ENCODE measurements at places on chromosomes 7 and 10.

DNA sequence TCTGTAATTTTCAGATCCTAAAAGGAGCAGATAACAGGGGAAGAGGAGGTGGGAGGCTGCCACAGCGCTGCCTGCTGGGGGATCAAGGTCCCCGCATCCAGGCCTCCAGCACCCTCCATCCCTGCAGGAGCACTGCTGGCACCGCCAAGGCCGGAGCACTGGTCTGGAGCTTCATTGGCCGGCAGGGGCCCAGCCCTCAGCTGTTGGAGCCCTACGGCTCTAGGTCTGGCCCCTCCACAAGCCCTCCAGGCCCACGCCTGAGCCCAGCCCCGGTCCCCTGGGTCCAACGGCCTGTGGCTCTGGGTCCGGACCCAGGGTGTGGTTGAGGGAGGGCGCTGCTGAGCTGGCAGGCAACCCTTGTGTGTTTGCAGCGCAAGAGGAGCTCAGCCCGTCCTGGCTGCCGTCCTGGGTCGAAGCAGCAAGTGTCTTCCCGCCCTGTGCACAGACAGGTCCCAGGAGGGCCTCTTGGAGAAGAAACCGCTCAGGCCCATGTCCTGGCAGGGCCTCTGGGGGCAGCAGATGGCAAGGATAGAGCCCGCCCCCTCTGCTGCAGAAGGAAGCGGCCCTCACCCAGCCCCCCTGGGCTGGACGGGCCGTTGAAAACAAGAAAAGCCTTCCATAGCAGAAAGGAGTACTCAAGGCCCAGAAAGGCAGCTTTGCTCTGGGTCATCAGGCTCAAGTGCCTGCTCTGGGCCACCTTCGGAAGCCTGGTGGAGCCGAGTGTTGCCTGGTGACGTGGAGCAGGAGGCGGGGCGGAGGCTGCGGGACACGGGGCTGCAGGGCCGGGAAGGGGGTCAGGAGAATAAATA, 54.3 kb upstream of the TNRC18 start:
- no peak for DNase-seq

DNA sequence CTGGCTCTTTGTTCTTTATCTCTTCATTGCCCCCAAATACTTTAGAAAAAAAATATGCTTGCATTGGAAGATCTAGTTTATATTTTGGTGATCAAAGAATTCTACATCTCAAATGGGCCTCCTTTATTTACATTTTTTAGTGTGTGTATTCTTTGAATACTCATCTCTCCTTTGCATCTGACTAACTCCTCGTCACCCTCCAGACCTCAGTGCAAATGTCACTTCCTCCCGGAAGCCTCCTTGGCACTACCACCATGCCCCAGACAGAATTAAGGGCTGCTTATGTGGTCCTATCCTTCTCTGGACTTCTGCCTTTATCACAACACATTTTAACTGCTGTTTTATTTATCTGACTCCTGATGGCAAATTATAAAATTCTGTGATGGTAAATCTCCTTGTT, 52.0 kb upstream of the PPP1R3C start:
- DNase-seq = no peak

DNA sequence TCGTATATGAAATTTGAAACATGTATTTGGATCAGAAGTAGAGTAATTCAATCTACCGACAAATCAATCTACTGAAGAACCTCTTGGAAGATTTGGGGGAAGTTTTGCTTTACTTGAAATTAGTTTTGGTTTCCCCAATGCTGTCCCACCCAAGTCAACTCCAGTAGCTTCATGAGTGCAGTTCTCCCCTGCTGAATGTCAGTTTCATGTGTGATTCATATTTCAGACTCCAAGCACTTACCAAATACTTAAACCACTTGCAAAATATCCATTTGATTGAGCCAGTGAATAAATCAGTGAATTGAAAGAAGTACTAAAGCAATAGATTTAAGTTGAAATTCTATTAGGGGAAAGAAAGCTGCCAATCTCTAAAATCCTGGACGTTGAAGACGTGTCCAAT, 9.3 kb downstream of the CALML5 start:
- no peak for DNase-seq

GRCh38 chr7:112263519-112263918, 57.0 kb downstream of the ZNF277 start:
- DNase-seq = no peak

DNA sequence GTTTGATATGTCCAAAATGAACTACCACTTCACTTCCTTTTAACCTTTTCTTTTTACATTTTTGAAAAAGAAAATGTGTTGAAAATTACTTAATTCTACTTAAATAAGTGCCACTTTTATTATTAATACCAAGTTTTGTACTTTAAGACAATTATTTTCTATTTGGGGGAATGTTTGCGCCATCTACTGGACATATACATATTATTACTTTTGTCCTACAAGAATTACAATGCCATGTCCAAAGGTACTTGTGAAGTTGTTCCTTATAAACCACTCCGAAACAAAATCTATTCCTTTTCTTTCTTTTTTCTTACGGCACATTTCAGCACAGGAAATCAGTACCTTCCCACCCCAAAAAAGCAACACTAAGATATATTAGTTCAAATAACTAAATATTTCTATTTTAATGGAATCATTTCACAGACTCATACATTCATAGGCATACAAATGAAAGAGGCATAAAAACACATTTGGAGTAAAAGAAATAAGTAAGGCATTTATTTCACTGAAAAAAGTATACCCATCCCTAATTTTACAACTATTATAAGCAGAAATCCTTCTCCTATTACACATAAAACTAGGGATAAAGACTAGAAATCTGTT, 169.9 kb downstream of the RNF133 start:
- no peak for DNase-seq

DNA sequence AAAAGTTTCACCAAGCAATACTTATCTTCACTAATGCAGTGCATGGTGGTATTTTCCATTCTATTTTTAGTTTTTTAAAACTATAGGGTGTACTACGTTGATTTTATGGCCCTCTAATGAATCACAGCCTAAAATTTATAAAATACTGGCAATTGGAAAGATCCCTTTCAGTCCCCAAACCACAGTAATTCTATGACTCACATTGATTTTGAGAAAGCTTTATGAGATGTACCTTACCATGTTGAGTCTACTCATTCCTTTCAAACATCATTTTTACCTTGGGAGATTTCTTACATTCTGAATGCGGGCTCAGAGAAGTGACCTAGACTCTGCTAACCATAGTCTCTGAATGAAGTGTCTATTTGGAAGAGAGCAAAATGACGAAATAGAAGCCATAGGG, 141.6 kb downstream of the GPR85 start:
- no peak for DNase-seq

DNA sequence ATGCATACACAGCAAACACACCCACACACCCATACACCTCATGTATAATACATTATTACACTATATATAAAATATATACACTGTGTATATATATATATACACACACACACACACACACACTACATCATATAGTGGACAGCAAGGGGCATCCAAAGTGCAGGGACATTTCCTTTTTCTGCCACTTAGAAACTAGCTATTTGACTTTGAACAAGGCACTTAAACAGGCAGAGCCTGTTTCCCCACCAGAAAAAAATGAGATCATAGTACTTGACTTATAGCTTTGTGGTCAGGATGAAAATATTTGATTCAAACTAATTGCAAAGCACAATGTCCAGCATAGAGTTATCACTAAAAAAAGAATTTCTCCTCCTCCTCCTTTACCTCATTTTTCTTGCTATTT, 254.3 kb upstream of the NPVF start:
- DNase-seq = no peak

DNA sequence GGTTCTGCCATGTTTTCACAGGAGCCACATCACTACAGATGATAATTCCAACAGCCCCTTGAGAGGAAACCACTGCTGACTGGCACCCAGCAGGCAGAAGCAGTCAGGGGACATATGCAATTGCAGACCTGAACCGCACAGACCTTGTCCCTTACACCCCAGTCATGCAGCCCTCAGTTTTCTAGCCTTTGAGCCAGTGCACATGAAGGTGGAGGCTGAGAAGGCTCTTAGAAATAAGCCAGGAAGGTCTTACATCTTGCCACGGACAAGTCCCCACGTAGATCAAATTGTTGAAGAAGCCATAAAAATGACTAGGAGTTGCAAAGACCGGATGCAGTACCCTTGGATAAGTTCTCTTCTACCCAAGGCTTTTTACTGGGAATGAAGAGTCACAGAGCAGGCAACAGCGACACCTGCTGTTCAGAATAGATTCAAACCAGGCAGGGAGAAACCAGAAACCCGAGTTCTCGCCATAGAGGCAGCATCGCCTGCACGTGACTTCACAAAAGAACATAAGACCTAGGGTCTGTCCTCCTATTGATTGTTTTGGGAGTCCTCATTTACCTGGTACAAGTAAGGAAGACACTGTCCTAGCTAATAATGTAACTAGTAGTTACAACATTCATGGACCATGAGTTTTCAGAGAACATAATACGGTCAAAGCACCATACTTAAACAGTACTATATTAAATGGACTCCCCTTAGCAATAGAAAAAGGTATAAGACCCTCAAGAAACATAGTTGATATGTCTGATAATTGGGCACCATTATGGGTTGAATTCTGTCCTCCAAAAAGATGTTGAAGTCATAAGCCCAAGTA, 11.1 kb downstream of the STEAP1B start:
- peak; percentile 12 for DNase-seq

- DNase-seq = no peak
These were observed 54.2 kb upstream of the CAMK2B start for GRCh38 chr7:44379366-44380188.

- no peak for DNase-seq
These were observed 51.2 kb downstream of the PDE1C start for GRCh38 chr7:32018845-32019578.

GRCh38 chr10:59601985-59602384, 107.7 kb downstream of the SLC16A9 start:
- no peak for DNase-seq

GRCh38 chr7:51029701-51030191, 247.1 kb upstream of the GRB10 start:
- no peak for DNase-seq

GRCh38 chr7:104971290-104972071, 42.5 kb upstream of the KMT2E start:
- DNase-seq = no peak

DNA sequence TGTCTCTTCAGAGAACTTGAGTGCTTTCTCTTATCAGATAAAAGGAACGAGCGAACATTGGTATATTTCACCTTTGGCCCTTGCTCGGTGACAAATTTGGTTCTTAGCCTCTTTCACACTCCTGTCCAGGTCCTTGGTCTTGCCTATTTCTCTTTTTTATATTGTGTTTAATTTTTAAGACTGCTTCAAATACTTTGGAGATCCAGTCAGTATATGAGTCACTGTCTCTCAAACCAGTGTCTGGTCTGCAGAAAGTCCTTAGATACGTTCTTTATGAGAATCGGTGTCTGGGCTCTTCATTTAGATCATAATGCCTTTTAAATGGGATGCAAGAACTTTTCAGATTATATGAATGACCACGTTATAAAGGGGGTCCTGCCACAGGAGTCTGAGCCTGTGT, 55.0 kb downstream of the PIK3AP1 start:
- DNase-seq = no peak

GRCh38 chr7:41867639-41868280, 164.9 kb upstream of the INHBA start:
- no peak for DNase-seq

- DNase-seq = no peak
These were observed 159.2 kb upstream of the PLXNA4 start for GRCh38 chr7:132735476-132735875.

GRCh38 chr7:39979406-39980073, 29.5 kb downstream of the CDK13 start:
- no peak for DNase-seq

DNA sequence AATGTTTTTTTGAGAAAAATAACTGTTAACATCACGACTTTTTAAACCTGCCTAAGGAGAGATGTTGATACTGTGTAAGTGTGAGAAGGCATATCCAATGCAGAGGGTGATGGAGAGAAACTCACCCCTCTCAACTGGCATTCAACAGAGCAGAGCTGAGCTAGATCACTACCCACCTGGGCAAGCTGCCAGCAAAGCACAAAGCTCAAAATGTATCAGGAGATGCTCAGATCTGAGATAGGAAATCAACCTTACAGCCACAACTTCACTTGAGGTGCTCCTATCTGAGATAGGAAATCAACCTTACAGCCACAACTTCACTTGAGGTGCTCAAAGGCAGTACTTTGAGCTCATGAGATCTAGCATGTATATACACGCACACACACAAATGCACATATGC, 151.5 kb upstream of the PDE1C start:
- DNase-seq = no peak

GRCh38 chr10:131898713-131899112, 2.1 kb upstream of the PPP2R2D start:
- no peak for DNase-seq

- no peak for DNase-seq
These were observed 227.4 kb upstream of the COBL start for GRCh38 chr7:51543801-51544553.

GRCh38 chr10:47026301-47027107, 115.3 kb downstream of the PTPN20 start:
- DNase-seq = no peak

GRCh38 chr7:48875045-48875916, 49.1 kb upstream of the CDC14C start:
- no peak for DNase-seq

- no peak for DNase-seq
These were observed 51.1 kb downstream of the EPDR1 start for GRCh38 chr7:37971491-37971890.

DNA sequence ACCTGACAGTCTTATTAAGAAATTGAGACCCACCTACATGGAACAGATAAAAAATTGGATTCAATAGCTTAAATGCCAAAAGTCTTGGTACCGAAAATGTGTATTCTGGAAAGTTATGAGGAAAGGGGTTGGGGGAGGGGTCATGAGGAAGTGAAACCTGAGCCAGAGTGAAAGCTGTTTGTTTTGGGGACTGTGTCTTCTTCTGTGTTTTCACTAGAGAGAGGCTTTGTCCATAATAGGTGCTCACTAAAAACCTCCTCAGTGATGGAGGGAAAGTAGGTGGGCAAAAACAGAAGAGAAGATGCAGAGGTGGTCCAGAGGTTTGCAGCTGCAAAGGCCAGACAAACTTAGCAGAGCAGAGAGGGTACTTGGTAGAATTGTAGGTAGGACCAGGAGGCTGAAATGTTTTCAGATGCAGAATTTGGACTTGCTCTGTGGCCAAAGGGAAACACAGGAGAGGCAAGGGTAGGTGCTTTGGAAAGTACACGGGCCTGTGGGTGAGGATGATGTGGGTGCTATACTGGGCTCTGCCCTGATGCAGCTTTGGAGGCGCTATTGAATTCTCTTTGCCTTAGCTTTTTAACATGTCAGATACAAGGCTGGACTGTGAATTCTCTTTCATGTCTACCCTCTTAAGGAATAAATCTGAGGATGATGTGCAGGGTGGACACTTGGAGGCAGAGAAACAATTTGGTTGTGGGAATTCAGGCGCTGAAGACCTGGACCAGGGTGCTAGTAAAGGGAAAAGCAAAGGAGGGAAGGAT, 254.6 kb downstream of the PTEN start:
- DNase-seq = no peak

GRCh38 chr7:97013134-97013844, 7.9 kb downstream of the DLX6 start:
- no peak for DNase-seq

- no peak for DNase-seq
These were observed 16.4 kb upstream of the PARP12 start for GRCh38 chr7:140079121-140079536.

- DNase-seq = no peak
These were observed 20.4 kb downstream of the SAMD9 start for GRCh38 chr7:93097388-93097787.
